ENCODE measurements at places on chromosomes 13 and 19.

DNA sequence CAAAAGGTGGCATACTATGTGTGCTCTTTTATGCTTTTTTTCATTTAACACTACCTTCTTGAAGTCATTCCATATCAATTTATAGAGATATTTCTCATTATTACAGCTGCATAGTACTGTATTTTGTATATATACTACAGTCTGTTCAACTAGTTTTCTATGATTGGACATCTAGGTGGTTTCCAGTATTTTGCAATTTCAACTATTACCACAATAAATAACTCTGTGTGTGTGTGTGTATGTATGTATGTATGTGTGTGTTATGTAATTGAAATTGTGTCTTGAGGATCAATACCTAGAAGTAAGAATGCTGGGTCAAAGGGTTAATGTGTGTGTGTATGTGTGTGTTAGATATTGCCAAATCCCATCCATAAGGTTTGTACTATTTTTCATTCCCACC is 7.0 kb downstream of the LPAR6 start:
- no peak overlapping the region for H3K4me3 ChIP-seq
- H3K4me1 ChIP-seq = peaks cover 2% of the 10 kb centered on the region
- DNase-seq = no peak
- peaks cover 17% of the 10 kb centered on the region for H3K36me3 ChIP-seq
- no peak overlapping the region for H3K27ac ChIP-seq

DNA sequence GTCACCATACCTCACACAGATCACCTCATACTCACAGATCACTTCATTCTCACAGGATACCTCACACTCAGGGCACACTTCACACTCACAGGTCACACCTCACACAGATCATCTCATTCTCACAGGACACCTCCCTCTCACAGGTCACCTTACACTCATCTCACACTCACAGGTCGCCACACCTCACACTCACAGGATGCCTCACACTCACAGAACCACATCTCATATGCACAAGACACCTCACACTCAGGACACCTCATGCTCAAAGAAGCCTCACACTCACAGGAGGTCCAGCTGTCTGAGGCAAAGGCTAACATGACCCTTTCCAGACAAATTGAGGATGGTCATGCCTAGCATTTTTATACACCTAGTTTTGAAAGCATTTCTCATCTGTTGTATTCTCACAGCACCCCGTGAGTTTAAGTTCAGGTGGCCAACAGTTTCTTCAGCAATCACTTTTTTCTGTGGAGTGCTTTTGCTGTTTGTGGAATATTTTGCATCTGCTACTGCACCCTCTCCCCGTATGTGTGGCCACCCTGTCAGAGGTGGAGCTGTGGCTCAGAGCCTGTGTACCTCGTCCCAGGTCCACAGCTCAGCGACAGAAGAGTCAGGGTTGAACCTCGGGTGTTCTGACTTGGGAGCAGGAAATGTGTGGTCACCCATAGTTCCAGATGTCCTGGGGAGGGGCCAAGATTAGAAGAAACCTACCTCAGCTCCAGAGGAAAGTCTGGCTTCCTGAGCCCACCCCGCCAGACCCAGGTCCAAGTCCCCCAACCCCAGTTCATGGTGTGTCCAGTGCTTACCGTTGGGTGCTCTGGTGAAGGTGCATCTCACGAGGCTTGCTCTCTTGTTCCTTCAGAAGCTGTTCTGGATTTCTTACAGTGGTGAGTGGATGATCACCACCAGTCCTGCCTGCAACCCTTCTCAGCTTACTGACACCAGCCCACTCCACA is 7.6 kb downstream of the F7 start:
- H3K36me3 ChIP-seq = no peaks in the 10 kb centered on the region
- no peaks in the 10 kb centered on the region for H3K4me1 ChIP-seq
- no peak overlapping the region for H3K27ac ChIP-seq

GRCh38 chr13:73929287-73929932 is 204.8 kb downstream of the KLF12 start:
- H3K4me3 ChIP-seq = no peak overlapping the region
- H3K27me3 ChIP-seq = no peaks in the 10 kb centered on the region
- H3K36me3 ChIP-seq = peaks cover 24% of the 10 kb centered on the region

GRCh38 chr13:110875241-110875640 is 39.6 kb downstream of the ANKRD10 start:
- peaks cover 4% of the 10 kb centered on the region for H3K36me3 ChIP-seq
- peaks cover 10% of the 10 kb centered on the region for H3K27me3 ChIP-seq
- peaks cover 6% of the 10 kb centered on the region for H3K4me1 ChIP-seq
- H3K27ac ChIP-seq = no peak overlapping the region
- H3K4me3 ChIP-seq = peak overlapping the region; percentile 69

GRCh38 chr13:22749626-22750025 is 431.2 kb upstream of the SGCG start:
- H3K27me3 ChIP-seq = no peaks in the 10 kb centered on the region
- no peak overlapping the region for H3K4me3 ChIP-seq
- H3K27ac ChIP-seq = no peak overlapping the region
- no peaks in the 10 kb centered on the region for H3K36me3 ChIP-seq
- DNase-seq = no peak

DNA sequence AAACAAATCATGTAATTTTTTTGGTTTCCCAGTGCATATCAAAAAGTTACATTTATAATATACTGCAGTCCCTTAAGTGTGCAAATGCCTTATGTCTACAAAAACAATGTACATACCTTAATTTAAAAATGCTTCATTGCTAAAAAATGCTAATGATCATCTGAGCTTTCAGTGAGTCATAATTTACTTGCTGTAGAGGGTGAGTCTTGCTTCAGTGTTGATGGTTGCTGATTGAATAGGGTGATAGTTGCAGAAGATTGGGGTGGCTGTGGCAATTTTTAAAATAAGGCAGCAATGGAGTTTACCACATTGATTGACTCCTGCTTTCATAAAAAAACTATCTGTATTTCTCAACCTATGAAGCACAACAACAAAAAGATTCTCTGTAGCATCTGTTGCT is 613.9 kb downstream of the TBC1D4 start:
- no peaks in the 10 kb centered on the region for H3K4me1 ChIP-seq
- no peaks in the 10 kb centered on the region for H3K27me3 ChIP-seq
- DNase-seq = no peak
- no peak overlapping the region for H3K27ac ChIP-seq
- no peak overlapping the region for H3K4me3 ChIP-seq

DNA sequence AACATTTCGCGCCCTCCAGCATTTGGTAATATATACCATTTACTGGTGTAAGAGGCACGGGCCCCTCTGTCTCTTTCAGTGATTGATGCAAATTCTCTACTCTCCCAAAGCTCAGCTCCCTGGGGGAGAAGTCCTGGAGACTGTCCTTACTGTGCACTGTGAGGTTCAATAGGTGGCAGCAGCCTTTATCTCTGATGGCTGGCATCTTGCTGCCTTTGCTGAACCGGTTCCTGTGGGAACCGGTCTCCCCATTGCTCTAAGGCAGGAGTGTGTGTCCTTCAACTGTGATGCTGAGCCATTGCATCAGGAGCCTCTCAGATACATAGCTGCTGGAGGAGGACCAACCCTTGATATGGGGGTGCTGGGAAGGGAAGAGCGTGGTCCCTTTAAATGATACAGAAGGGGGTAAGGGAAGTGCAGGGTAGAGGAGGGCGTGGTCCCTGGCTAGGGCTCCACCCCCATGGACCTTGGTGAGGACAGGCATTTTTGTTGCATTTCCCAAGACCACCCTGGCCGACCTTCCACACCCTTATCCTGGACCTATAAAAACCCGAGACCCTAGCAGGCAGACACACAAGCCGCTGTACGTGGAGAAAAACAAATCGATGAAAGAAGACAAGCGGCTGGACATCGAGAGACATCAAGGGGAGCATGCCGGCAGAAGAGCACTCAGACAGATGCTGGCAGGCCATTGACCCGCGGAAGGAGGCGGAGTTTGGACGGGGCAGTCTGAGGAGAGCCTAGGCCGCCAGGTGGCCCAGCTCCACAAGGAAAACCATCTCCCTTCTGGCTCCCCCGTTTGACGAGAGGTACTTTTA is 41.1 kb upstream of the GTF3A start:
- peaks cover 9% of the 10 kb centered on the region for H3K27me3 ChIP-seq
- H3K36me3 ChIP-seq = no peaks in the 10 kb centered on the region
- no peak for DNase-seq
- H3K4me1 ChIP-seq = peaks cover 6% of the 10 kb centered on the region

- no peaks in the 10 kb centered on the region for H3K27me3 ChIP-seq
- DNase-seq = no peak
- no peaks in the 10 kb centered on the region for H3K4me1 ChIP-seq
- H3K4me3 ChIP-seq = no peak overlapping the region
- H3K27ac ChIP-seq = no peak overlapping the region
Observed at GRCh38 chr19:37243206-37243632, 25.2 kb downstream of the ZNF383 start.

- H3K4me1 ChIP-seq = peaks cover 9% of the 10 kb centered on the region
- no peaks in the 10 kb centered on the region for H3K36me3 ChIP-seq
- H3K4me3 ChIP-seq = no peak overlapping the region
- H3K27me3 ChIP-seq = peaks cover 10% of the 10 kb centered on the region
Observed at GRCh38 chr13:112962911-112963625, 5.9 kb upstream of the MCF2L start.

DNA sequence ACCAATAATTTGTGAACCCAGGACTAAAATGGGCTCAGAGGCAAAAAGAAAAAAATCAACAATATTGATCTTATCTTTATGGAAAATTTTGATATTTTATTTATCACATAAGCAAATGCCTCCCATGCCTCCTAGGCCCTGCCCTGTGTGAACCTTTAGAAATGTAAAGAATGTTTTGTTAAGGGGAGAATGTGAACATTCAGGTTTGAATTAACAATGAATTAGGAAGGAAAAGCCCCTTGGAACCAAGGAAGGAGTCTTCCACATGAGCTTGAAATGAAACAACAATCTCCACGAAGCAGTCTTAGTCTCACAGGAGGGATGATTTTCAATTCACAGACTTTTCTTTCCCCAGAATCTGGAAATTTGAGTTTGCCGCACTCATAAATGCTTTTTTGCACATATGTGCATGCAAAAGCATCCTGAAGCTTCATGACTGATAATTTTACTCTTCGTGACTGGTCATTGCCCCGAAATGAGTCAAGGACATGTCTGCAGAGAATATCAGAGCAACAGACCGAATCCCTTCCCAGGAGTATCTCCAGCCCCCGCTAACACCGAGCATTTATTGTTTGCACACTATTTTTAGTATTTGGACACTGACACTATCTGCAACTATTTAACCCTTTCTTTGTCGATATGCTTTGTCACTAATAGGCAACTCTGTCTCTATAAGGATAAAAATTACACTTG is 135.2 kb downstream of the DCT start:
- peaks cover 2% of the 10 kb centered on the region for H3K27me3 ChIP-seq
- no peak overlapping the region for H3K27ac ChIP-seq
- no peaks in the 10 kb centered on the region for H3K36me3 ChIP-seq
- no peak overlapping the region for H3K4me3 ChIP-seq
- no peak for DNase-seq
- no peaks in the 10 kb centered on the region for H3K4me1 ChIP-seq

DNA sequence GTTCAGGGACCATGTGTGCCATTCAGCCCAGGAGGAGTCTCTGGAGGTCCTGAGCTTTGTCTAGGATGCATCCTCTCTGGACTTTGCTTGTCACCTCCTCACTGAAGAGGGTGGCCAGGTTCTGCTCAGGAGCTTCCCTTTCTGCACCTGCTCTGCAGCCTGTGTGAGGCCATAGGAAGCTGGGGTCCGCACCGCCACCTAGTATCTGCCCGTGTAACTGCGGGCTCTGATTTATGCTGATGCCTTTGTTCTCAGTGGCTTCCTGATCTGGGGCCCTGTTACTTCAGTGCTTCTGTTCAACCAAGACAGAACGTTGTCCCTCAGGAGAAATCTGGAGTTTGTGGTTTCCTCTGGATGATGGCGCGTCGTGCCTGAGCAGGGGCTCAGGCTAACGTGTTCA is 15.5 kb downstream of the ZNF610 start:
- no peak overlapping the region for H3K27ac ChIP-seq
- DNase-seq = no peak
- no peaks in the 10 kb centered on the region for H3K4me1 ChIP-seq
- no peak overlapping the region for H3K4me3 ChIP-seq
- peaks cover 61% of the 10 kb centered on the region for H3K36me3 ChIP-seq
